ENCODE measurements at places on chromosomes 13 and 19.

DNA sequence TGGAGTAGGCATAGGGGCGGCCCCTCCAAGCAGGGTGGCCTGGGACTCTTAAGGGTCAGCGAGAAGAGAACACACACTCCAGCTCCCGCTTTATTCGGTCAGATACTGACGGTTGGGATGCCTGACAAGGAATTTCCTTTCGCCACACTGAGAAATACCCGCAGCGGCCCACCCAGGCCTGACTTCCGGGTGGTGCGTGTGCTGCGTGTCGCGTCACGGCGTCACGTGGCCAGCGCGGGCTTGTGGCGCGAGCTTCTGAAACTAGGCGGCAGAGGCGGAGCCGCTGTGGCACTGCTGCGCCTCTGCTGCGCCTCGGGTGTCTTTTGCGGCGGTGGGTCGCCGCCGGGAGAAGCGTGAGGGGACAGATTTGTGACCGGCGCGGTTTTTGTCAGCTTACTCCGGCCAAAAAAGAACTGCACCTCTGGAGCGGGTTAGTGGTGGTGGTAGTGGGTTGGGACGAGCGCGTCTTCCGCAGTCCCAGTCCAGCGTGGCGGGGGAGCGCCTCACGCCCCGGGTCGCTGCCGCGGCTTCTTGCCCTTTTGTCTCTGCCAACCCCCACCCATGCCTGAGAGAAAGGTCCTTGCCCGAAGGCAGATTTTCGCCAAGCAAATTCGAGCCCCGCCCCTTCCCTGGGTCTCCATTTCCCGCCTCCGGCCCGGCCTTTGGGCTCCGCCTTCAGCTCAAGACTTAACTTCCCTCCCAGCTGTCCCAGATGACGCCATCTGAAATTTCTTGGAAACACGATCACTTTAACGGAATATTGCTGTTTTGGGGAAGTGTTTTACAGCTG lies at the start of the genes BRCA2 and ZAR1L:
BRCA2 (plus strand) TSS at position 271 of the 790 bp plus-strand sequence. CDS start 953 bp downstream, outside the sequence.
ZAR1L (minus strand) TSS at position 126 of the 790 bp plus-strand sequence. CDS start 3,438 bp downstream, outside the sequence.
- peak; percentile 95 for DNase-seq

DNA sequence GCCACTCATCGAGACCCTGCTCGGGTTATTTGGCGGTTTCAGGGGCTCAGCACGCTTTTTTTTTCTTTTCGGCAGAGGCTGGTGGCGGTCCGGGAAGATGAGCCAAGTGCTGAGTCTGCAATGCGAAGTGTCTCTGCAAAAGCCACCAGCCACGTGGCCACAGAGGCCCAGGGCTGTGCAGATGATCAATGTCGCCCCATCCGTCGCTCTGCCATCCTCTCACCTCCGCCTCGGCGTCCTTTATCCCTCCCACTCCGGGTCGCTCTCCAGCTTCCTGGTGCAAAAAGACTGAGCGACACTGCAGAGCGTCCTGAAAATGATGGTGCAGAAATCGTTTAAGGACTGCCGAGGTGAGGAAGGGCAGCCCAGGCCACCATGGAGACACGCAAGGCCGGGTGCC lies 55.0 kb downstream of the TINCR start:
- DNase-seq, result no peak

DNA sequence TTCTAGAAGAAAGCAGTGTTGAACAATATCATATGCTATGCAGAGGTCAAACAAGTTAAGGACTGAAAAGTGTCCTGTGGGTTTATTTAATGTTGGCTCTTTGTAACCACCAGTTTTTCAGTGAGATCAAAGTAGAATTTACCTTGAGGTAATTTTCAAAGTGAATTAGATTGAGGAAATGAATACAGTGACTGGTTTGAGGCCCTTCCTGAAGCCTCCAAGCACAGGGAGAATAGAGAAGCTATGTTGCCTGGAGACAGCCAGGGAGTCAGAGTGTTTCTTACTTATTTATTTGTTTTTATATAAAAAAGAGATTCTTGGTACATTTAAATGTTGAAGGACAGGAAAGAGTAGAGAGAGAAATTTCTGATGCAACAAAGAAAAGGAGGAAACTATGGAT lies 954.3 kb upstream of the SPRY2 start:
- no peak for DNase-seq

DNA sequence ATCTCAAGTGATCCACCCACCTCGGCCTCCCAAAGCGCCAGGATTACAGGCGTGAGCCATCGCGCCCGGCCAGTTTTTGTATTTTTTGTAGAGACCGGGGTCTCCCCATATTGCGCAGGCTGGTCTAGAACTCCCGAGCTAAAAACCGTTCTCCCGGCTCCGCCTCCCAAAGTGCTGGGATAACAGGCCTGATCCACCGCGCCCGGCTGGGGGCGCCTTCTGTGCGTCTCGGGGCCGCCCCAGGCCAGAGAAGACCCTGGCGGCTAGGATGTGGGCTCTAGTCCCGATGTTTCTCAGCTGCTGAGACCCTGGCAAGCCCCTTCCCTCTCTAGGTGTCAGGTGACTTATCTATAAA lies 3.6 kb downstream of the ARHGAP45 start:
- DNase-seq, result no peak

GRCh38 chr19:38470788-38471480 lies 37.4 kb downstream of the RYR1 start:
- no peak for DNase-seq

- DNase-seq, result no peak
Observed at GRCh38 chr19:17669419-17669818, 18.7 kb downstream of the UNC13A start.

- peak; percentile 45 for DNase-seq
Observed at GRCh38 chr19:54137699-54138488, at the start of gene CNOT3. CNOT3 (plus strand) TSS chr19:54137762; CDS start chr19:54142979, 5,217 bp downstream.

- DNase-seq, result no peak
Observed at GRCh38 chr13:103213152-103213551, 146.9 kb upstream of the SLC10A2 start.

- no peak for DNase-seq
Observed at GRCh38 chr13:88107570-88107969, 436.4 kb downstream of the SLITRK5 start.

GRCh38 chr13:89279374-89279773 lies 1608.2 kb downstream of the SLITRK5 start:
- DNase-seq, result no peak

Data from kidney (tissue), 22 donors.